ENCODE measurements at places on chromosomes 7 and 10.

GRCh38 chr7:50591098-50591479, 25.9 kb upstream of the DDC start:
- no peak for DNase-seq

DNA sequence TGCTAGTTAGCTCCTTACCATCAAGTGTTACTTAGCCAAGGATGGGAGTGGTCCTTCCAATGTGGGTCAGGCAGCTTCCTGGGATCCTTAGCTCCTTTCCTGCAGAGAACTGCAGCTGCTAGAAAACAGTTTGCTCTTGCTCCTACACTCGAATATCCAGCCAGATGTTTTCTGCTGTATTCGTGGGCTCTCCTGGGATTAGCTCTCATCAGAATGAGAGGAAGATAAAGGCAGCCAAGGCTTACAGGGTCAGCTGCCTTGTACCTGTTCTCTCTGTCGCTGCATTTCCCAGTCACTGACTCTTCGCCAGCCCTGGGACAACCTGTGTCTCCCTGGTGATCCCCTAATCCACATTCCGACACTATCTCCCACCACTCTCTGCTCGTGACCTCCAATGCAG, 29.0 kb downstream of the NEUROD6 start:
- DNase-seq: no peak

- no peak for DNase-seq
These were observed 34.8 kb downstream of the MGMT start for GRCh38 chr10:129501652-129502436.

DNA sequence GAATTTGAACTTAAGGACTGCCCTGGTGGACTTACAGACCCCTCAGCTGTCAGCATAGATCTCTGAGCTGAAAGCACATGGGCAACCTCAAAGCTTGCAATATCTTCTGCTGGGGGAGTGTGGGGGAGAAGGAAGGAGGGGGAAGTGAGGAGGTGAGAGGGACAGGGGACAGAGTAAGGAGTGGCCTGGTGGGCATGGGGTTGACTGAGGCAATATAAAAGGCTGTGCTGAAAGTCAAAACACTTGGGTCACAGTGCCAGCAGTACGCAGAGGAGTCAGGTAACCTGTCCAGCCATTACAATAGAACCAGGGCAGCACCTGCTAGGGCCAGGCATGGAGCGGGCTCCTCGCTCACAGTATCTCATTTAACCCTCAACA, 43.2 kb downstream of the PPP1R3C start:
- DNase-seq: no peak

GRCh38 chr7:129098409-129099084, 43.6 kb upstream of the TNPO3 start:
- DNase-seq: no peak

DNA sequence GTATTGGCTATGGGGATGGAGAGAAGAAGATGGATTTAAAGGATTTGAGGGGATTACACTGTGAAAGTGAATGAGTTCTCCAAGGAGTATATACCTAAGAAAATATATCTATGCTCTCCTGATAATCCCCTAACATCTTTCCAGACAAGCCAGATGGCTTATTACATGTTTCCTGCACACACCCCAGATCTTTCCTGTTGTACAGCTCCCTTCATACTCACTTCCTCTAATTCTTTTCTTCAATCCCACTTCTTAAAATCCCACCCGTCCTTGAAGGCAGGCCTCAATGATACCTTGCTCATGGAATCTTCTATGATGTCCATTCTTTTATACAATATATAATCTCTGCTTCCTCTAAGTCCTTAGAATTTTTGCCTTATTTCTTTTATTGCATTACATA, 317.2 kb upstream of the DGKB start:
- DNase-seq: no peak

GRCh38 chr10:23968301-23968700, 240.6 kb upstream of the KIAA1217 start:
- no peak for DNase-seq

- no peak for DNase-seq
These were observed 156.4 kb upstream of the FGFR2 start for GRCh38 chr10:121754666-121755065.

All from activated T-helper 9 cell treated with anti-CD3 and anti-CD28 coated beads, Interleukin-2, amount 50 U/mL, for 16 hours (primary cell).